ENCODE measurements at places on chromosomes 6 and 20.
A peak's percentile ranks its signal among the peaks of the same experiment; 100 is the strongest.

- DNase-seq, result no peak
Measured at GRCh38 chr6:105753207-105753606, 332.9 kb upstream of the PRDM1 start.

GRCh38 chr6:165562421-165563090 is 100.5 kb downstream of the PDE10A start:
- no peak for DNase-seq

- DNase-seq, result no peak
Measured at GRCh38 chr20:32385541-32385940, 27.4 kb downstream of the ASXL1 start.

DNA sequence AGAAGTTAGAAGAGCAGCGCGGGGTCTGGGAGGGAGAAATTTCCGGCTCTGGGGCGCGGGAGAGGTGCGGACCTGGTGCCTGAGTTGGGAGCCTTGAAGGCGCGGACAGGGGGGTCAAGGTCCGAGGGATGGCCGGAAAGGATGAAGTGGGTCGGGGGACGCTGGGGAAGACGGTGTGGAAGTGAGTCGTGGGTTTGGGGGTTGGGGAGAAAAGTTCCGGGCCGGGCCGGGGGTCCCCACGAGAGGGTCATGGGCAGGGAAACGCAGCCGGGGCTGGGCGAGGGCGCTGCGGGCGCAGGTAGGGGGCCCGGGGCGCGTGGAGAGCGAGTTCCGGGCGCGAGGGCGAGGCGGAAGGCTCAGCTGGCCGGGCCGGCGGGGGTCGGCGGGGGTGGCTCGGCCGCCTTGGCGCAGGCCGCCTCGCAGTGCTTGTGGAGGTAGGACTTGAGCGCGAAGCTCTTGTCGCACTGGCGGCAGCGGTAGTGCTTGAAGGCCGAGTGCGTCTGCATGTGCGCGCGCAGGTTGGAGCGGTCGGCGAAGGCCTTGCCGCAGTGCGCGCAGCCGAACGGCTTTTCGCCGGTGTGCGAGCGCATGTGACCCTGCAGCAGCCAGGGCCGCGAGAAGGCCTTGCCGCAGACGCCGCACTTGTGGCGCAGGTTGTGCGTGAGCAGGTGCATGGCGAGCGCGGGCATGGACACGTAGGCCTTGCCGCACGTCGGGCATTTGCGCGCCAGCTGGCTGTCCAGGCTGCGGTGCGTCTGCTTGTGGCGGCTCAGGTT is 10.5 kb upstream of the SRXN1 start:
- DNase-seq, result no peak

DNA sequence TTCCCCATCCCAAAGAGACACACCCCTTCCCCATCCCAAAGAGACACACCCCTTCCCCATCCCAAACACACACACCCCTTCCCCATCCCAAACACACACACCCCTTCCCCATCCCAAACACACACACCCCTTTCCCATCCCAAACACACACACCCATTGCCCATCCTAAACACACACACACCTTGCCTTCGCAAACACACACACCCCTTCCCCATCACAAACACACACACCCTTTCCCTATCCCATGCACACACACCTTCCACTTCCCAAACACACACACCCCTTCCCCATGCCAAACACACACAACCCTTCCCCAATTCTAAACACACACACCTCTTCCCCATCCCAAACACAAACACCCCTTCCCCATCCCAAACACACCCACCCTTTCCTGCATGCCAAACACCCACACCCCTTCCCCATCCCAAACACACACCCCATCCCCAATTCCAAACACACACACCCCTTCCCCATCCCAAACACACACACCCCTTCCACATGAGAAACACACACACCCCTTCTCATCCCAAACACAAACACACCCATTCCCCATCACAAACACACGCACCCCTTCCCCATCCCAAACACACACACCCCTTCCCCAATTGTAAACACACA is 315.3 kb downstream of the KIF16B start:
- no peak for DNase-seq

DNA sequence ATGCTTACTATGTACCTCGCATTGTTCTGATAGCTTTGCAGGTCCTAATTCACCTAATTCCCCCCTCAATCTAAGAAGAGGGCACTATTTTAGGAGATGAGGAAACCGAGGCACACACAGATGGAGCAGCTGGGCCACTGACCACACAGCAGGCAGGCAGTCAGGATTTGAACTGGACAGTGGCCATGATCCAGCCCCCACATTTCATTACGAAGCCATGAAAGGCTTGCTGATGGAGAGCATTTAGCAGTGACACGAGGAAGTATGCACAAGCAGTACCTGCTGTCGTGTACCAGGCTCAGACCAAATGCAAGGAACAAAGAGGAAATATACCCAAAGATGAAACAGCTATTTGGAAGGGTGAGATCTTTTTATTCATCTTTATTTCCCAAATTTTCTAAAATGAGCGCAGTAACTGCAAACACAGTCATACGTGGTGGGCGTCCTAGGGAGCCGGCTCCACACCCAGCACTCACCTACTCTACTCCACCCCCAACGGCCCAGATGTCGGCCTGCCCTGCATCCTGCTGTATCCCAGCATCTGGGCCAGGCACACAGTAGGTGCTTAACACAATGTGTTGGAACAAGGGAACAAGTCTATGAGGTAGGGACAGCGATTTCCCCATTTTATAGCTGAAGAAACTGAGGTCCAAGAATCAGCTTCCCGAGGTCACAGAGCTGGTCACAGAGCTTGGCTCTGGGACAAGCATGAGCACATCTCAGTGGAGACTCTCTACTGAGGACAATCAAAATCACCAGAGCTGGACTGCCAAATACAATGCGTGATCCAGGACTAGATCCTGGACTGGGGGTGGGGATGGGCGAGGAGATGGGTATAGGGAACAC is 15.0 kb downstream of the PREX1 start:
- DNase-seq, result no peak

DNA sequence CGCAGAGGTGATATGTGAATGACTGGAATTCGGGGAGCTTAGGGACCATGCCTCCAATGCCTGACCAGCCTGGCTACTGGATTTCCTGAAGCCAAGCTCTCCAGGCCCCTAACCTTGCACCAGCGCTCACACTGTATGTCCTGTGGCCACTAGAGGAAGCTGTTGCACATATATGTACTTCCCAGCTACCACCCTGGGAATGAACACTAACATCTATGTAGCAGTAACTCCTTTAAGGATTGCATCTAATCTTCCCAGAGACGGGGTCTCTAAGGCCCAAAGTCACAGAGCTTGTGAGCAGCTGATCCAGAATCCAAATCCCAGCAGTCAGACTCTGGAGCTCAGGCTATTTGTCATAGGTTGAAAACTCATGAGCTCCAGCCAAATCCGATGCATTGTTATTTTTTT is 20.4 kb upstream of the BPIFB1 start:
- DNase-seq, result peak; percentile 54

DNA sequence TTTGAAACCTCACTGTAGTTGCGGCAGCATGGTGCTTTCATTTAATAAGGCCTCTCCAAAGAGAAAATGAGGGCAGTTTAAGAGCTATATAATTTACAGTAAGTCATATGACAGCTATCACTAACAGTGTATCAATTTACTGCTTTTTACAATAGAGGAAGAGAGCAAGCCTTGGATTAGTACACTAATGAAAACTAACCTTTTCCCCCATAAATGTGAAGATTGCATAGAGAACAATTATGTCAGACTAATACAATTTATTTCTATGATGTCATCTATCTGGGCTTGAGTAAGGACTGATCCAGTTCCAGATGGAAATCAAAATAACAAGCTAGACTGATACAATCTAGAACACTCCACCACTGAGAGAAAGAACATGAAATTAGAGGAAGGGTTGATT is 78.1 kb upstream of the FAM83B start:
- no peak for DNase-seq

- DNase-seq, result no peak
Measured at GRCh38 chr6:1124885-1125284, 187.0 kb upstream of the FOXQ1 start.

- DNase-seq, result no peak
Measured at GRCh38 chr6:155319902-155320301, 5.6 kb upstream of the TFB1M start.

GRCh38 chr6:80142586-80142985 is 36.1 kb downstream of the BCKDHB start:
- DNase-seq, result no peak

DNA sequence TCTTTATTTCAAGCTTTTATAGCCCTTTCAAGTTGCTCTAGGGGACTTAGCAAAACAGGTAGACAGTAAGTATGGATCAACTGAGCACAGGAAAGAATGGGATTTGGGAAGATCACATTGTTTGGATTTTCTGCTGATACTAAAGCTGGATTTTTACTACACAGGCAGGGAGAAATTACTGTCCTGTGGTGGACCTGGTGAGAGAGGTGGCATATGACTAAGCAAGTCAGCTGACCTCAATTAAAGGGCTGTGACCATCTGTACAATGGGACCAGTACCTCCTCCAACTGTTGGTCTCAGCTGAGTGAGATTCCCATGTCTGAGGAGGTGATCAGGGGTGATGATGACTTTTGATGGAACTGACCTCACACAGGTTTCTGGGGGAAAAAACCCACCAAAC is 28.0 kb downstream of the RREB1 start:
- no peak for DNase-seq

DNA sequence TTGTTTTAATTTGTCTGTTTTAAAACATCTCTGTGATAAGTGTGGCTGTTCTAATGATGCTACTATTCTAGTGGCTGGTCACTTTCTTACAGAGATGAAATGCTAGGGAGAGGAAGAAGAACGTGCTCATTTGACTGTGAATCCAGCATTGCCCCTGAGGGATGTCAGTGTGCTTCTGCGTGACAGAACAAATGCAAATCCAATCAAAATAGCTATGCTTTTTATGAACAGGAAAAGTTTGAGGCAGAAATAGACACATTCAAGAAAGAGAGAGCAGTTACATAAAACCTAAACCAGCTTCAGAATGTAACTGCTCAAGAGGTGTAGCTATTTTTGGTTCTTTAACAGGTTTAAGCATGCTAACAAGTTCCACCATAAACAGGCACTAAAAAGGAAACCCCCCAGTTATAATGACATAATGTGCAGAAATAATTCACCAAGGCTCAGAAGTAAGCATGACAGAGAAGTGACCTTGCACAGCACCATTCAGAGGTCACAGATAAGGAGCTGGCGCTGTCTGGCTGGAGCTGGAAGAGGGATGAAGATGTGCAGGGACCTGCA is 385.3 kb downstream of the EPM2A start:
- DNase-seq, result no peak

DNA sequence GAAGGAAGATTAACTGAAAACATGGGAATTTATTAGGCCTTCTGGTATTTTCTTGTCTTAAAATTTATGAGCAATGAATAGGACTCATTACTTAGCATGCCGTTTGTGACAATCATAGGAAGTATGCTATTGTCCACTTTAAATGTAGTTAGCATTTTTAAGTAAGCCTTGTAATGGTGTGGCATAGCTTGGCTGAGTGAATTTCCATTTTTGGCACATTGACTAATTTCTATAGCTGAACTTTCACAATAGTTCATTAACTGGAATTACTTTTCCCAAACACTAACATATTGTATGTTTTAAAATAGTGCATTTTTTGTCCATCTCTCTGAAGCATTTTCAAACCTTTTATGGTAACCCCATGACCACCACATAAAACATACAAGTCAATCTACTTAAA is 15.7 kb downstream of the RSPO3 start:
- no peak for DNase-seq

- DNase-seq, result no peak
Measured at GRCh38 chr20:56845546-56846086, 216.5 kb downstream of the TFAP2C start.

- no peak for DNase-seq
Measured at GRCh38 chr6:25056130-25056529, 120.4 kb upstream of the RIPOR2 start.

DNA sequence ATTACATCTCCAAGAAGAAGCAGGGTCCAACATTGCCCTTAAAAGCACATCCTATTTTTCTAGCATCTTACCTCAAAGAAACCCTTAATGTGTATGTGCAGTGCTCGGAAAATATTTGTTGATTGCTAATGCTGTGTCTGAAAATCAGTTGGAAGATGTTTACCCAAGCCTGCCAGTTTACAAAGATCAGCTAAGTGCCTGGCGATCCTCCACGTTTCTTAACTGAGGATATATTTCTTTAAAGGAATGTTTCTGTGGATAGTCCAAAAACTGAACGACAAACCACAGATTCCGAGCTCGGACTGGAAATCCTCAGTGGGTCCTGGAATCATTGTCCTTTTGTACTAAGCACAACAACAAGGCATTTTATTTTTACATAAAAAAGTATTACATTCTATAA is 595.7 kb upstream of the ARID1B start:
- DNase-seq, result no peak

GRCh38 chr20:39381595-39381994 is 419.5 kb downstream of the DHX35 start:
- DNase-seq, result no peak

DNA sequence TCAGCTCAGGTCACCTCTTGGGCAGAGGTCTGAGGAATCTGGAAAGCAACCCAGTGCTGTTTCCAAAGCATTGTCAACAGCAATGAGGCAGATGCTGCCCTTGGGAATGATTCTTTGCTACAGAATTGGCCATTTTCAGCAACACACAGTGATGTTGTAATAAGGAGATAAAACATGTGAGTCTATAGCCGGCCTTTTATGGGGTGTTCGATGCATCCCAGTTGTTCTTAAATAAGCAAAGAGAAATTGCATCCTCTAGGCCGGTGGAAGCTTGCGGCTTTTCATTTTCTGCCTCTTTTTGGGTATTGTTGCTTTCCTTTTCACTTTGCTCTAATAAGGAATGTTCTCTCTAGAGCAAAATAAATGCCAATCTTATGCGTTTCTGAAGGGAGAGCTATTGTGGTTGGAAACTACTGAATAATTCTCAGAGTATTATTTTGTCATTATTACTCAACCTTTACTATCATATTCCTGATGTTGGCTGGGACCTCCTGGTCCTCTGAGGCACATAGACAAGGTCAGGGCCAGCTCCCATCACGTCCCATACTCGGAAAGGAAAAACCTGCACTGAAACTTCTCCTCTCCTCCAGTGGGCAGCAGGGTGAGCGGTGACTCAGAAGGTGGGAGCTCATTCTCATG is 214.2 kb downstream of the CDH26 start:
- peak; percentile 8 for DNase-seq

DNA sequence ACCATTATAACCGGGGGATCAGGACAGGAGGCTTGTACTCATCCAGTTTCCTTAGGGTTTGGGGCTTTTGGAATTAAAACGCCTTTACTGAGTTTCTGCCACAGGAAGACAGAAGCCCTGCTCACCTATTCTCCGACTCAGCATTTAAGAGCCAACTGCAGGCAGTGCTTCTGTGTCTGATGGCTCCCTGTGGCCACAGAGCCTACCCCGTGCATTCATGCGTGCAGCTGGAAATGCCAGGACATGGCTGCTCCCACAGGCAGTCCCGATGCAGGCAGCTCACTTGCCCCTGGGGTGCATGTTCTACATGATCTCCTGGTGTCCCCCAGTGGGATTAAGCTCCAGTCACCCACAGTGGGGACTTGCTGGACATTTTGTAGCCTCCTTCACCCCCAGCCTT is 22.2 kb downstream of the ZNF831 start:
- no peak for DNase-seq
